Stimulated activated CD4-positive, alpha-beta T cell treated with anti-CD3 and anti-CD28 coated beads, Interleukin-2, amount 100 ng/mL, for 24 hours (primary cell): ENCODE measurements at places on chromosomes 3 and 15.

GRCh38 chr3:172751175-172751704 is 714 bp downstream of the ECT2 start:
- peak; percentile 30 for DNase-seq

GRCh38 chr15:91845720-91846119 is 7.8 kb upstream of the SLCO3A1 start:
- DNase-seq: no peak

DNA sequence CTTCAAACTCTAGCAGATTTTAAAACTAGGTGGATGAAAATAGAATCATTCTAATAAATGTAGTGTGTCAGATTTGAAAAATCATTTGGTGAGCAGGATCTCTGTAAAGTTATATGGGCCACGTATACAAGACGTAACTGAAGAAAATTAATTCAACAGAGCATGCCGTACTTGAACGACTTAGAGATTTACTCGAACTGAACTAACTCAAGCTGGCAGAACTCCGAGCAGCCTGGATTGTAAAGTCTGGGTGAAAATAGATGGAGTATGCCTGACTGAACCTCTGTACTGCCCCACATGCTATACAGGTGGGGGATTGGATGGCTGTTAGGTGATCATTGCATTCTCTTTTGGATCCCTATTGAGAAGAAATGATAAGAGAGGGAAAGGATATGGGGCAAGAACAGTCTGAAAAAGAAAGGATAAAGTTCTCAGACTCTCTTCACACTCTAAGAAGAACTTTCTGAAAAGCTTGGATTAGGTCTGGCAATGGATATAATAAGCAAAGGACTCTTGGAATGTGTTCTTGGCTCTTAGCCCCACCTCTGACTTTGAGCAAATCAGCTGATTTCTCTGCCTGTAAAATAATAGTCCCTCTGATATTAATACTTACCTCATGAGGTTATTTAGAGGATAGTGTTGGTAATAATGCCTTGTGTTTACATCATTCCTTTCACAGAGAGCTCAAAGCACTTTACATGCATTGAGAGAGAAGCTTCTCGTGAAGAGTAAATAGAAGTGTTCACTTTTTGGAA is 147.5 kb downstream of the FILIP1L start:
- DNase-seq: no peak

- DNase-seq: no peak
These were observed 59.5 kb upstream of the STRIT1 start for GRCh38 chr3:155352900-155353490.

DNA sequence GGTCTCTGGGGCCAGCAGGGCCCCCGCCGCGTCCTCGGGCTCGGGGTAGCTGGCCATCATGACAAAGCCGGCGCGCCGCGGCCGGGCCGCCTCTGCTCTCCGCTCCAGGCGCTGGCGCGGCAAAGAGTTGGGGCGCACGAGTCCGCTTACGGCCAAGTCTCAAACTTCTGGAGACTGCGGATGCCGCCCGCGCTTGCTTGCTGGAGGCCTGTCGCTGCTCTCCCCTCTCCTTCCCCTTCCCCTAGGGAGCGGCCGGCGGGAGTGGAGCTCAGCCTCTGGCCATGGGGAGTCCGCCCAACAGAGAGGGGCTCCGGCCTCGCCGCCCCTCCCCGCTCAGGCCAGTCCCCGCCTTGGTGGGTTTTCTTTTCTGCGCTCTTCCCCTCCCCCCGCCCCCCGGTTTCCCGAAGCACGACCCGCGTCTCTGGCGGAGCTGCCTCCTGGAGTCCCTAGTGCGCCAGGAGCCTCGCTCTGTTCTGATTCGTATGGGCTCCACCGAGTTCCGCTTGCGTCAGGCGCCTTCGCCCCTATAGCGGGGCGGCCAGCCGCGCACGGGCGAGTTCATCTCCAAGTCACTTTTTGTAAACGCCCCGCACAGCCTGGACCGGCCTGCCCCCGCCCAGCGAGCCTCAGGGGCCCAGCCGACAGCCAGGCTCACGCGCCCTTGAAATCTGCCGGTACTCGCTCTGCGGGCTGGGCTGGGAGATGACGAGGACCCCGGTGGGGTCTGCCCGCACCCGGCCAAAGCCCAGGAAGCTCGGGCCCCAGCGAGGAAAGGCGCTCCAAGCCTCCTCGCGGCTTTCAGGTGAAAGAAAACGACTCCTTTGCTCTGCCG is at the start of the genes FOXL2 and FOXL2NB:
Gene FOXL2, minus strand, starts transcription at position 475 of the 832 bp plus-strand sequence. Its CDS starts 415 bp downstream, at position 60.
Gene FOXL2NB, plus strand, starts transcription at position 555 of the 832 bp plus-strand sequence. Its CDS starts 148 bp downstream, at position 703.
- DNase-seq: peak; percentile 23

DNA sequence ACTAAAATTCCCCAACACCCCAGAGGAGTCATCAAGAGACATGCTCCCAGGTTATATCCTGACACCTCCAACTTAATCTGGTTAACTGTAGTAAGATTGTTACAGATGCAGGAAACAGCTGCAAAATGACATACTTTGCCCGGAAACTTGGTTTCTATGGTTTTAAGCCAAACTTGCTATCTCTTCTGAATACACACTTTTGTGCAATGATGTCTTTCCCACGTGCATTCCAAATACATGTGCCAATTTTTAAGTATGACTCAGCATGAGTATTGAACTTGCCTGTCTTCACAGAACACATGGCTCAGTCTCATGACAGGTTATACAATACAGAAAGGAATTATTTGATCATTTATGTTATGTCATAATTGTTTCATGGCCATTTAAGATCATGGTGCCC is 207.0 kb upstream of the DCBLD2 start:
- no peak for DNase-seq

- no peak for DNase-seq
These were observed 1.6 kb upstream of the DCBLD2 start for GRCh38 chr3:98903099-98903498.

DNA sequence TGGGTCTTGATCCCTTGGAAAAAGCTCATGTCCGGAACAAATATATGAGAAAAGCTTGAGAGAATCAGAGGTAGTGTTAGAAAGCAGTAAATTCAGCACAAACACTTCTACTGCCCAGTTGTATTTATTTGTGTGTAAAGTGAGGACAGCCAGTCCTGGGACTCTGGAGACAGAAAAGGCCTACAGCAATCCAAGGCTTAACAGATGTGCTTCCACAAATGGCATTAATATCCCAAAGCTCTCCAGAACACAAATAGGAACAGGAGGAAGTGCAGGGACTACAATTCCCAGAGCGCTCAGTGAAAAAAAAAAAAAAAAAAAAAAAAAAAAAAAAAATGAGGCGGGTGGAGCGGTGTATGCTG is 390 bp upstream of the AP2M1 start:
- no peak for DNase-seq

DNA sequence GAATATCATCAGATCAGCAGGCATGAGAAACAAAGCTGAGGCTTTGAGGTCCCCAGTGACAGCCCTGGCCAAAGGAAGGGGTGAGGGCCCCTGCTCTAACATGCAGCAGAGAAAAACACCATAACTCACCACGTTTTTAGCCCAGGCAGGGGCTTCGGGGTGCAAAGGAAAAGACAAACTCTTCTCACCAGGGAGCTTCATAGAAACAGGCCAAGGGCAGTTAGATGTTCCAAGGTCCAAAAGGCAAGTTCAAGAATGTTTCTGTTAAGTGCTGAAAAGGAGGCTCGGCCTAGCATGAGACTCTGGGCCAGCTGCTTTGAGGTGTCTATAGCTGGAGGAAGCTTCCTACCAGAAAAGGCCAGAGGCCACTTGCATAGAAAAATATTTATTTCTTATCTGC is 608.4 kb upstream of the CFAP20DC start:
- no peak for DNase-seq

DNA sequence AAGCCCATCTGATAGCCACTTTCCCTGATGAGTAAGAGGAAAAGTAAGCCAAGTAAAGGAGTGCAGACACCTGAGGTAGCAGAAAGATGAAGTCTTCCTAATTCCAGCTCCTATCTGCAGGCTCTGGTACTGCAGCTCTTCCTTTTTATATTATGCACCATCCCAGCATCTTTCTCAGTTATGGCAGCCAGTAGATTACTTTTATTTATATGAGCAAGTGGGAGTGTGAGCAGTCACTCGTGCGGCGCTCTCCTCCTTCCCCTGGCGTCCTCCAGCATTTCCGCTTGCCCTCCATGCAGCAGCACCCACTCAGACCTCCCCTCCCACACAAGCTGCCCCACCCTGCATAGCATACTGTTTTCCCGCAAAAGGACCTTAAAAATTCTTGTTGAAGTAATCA is 465.9 kb upstream of the DPPA4 start:
- no peak for DNase-seq

- DNase-seq: no peak
These were observed 72.7 kb downstream of the GSK3B start for GRCh38 chr3:120021523-120021922.

DNA sequence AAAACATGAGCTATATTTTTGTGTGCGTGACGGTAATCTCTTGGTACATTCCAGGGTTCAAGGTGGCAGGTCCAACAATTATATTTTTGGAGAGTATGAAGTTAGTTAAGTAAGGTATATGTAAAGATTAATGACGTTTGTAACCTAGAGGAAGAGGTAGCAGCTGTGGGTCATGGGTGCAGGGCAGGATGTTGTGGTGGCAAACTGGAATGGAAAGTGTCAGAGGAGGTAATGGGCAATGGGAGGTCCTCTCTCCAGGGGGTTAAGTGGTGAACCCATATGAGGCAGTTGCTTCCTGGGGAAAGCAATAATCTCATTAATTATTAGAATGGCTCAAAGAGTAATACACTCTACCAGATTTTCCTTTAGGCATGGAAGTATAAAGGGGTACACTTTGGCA is 1.0 kb upstream of the CD200R1L start:
- no peak for DNase-seq

GRCh38 chr3:69462826-69463100 is 76.9 kb upstream of the FRMD4B start:
- no peak for DNase-seq

GRCh38 chr3:62109534-62109933 is 263.8 kb downstream of the FEZF2 start:
- no peak for DNase-seq

DNA sequence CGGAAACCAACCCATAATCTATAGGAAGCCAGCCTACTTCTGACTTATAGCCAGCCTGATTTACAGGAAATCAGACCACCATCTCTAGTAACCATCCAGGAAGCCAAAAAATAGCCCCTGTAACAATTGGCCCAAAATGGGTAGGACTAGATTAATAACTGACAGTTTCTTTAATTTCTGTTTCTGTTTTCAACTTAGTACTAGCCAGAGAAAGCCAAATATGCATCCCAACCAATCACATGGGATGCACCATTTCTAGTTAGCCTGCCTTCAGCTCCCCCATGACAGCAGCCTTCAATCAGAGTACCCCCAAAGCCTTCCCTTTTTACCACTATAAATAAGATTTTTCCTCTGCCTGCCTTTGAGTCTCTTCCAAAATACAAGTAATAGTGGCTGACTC is 239.1 kb upstream of the GADL1 start:
- DNase-seq: no peak

DNA sequence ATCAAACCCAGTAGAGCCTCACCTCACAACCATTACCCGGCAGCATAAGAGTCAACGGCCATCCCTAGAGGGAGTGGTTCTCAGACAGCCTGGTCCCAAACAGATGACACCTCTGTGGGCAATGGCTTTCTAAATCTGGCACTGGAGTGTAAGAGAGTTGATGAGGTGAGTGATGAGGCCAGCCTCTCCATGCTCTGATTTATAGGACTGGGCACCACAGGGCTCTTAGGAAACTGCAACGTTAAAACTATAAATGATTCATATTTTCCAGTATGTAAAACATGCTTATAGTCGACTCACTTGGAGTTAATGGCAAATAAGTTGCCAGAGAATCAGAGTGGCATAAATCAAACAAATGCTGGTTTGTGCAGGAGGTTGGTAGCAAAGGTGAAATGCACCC is 187.7 kb downstream of the GREM1 start:
- DNase-seq: no peak

- DNase-seq: no peak
These were observed 50.3 kb downstream of the MRPS25 start for GRCh38 chr3:15014606-15015328.

DNA sequence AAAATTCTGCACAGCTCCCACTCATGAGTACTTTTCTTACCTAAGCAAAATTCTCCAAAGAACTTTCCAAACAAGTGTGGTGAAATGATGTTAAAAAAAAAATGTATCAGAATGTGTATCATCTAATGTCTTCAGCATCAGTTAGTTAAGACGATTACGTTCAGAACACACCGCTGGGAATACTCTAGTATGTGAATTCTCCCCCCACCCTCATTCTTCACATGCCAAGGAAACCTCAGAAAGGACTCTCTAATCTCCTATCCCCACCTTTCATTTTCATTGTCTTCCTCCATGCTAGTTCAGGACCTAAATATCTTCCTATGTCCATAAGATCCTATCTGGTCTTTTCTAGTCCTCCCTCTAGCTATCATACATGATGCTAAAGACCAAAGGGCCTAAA is 457.4 kb downstream of the SHQ1 start:
- DNase-seq: no peak

DNA sequence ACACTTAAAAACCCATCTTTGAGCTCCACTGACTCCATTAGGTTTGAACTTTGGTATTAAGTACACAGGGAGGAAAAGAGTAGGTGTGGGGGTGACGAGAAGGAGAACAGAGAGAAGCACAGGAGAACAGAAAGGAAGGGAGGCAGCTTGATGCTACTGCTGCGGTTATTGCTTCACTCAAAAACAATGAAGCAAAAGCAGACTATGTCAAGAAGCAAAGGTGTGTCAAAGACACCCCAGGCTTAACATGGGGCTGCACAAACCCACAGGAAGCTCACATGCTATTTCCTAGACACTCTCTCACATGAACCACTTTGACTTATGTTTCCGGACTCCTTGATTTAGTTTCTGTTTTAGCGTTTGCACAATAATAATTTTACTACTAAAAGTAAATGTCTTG is 961.0 kb upstream of the CFAP20DC start:
- peak; percentile 40 for DNase-seq

DNA sequence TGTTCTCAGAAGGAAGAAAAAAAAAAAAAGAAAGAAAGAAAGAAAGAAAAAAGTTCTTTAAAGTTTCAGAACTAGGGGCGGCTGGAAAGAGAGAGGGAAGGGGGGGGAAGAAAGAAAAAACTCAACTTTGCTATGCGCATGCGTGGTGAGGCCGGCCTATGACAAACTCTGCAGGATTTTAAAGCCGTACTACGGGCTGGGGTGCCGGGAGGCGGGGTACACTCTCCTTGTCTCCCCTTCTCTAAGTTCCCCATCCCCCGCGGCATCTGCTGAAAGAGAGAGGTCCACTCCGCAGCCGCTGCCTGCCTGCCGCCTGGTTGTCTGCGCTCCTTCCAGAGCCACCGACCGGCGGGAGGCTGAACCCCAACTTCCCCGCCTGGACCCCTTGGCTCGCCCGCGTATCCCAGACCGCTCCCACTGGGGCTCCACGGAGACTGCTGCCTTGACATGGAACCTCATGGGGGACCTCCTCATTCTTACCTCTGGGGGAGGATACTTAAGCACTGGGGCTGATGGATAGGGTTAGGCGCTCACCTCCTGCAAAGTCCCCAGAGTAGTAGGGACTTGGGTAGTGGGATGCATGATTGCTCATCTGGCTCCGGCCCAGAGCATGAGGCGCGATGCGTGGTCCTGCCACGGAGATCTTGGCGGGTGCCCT is 1.4 kb upstream of the WNT5A start:
- DNase-seq: no peak

- no peak for DNase-seq
These were observed 19.5 kb downstream of the PSTPIP1 start for GRCh38 chr15:77014132-77015081.

GRCh38 chr3:150922611-150923010 is 17.4 kb upstream of the MINDY4B start:
- DNase-seq: no peak
